Large intestine (tissue), 12 donors: ENCODE measurements at places on chromosomes 12 and 14. TPM values are rescaled to one million over a fixed set of nuclear protein-coding genes. Genes with fewer than 3 reads are reported as not detected.

GRCh38 chr12:18283831-18284230 lies 22.5 kb downstream of the PIK3C2G start:
- no peak for DNase-seq

Gene BCL7A
- polyA plus RNA-seq = 11.5 TPM

DNA sequence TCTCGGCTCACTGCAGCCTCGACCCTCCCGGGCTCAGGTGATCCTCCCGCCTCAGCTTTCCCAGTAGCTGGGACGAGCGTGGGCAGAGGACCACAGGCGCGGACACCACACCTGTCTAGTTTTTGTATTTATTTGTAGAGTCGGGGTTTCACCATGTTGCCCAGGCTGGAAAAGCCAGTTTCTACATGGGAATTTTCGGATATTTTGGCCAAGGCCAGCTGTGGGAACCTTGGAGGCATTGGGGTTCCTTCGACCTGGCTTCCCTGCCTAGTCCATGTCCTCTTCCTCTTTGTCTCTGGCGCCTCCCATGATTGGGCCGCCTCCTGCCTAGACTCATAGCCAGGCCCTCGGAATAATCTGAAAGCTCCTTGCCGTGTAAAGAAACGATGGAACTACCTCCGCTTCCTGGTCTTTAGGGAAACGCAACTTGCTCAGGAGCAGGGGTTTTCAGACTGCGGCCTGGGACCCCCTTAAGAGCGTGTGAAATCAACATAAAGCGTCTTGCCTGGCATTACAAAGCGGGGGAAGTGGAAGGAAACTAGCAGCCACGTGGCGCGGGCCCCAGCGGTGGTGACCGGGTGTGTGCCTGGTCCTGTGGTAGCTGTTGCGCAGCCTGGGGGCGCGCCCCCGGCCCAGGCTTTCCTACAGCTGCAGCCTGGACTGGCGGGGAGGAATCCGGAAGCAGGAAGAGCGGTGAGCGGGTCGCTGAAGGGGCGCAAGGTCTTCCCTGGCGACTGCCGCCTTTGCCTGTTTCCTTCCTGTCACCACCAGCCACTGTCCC lies 1.4 kb upstream of the HSP90AA1 start:
- DNase-seq = peak; percentile 40

Gene GPATCH2L
- 25.2 TPM for polyA plus RNA-seq

GRCh38 chr12:94152292-94153078 lies 4.1 kb downstream of the PLXNC1 start:
- DNase-seq = no peak
